Stimulated activated CD8-positive, alpha-beta memory T cell treated with anti-CD3 and anti-CD28 coated beads, Interleukin-7, amount 100 ng/mL, for 1 hour (primary cell): ENCODE measurements at places on chromosomes 11 and 22.

- no peak for DNase-seq
Observed at GRCh38 chr11:125701858-125702621, 21.4 kb upstream of the ACRV1 start.

- DNase-seq = no peak
Observed at GRCh38 chr11:104136861-104137260, 27.1 kb downstream of the PDGFD start.

DNA sequence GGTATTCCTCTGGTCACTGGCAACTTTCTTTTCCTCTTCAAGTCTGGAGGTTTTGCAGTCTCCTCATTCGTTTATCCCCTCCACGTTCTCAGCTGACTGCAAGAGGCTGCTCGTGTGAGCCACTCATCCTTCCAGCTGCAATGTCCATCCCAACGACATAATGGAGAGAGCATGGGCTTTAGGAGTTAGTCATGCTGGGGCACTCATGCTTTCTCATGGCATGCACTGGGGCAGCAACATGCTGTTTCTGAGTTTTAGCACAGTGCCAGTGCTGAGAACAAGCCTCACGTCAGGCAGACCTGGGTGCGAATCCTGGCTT is 7.1 kb downstream of the DCPS start:
- no peak for DNase-seq

DNA sequence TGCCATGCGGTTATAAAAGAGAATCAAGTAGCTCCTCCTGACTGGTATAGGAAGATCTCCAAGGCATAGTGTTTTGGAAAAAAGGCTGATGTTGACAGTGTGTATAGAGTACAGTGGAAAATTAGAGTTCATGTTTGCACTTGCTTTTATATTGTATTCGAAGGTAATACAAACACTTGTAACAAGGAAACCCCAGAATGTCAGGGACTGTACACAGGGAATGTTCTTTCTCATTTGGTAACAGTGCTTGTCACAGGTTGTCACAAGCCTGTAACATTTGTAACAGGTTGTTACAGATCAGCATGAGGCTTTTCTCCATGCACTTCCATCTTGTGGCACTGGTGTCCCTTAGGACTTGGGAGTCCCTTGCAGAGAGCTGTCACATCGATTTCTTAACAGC is 64.0 kb downstream of the GRK3 start:
- no peak for DNase-seq
